ENCODE measurements at places on chromosomes 11 and 22.

DNA sequence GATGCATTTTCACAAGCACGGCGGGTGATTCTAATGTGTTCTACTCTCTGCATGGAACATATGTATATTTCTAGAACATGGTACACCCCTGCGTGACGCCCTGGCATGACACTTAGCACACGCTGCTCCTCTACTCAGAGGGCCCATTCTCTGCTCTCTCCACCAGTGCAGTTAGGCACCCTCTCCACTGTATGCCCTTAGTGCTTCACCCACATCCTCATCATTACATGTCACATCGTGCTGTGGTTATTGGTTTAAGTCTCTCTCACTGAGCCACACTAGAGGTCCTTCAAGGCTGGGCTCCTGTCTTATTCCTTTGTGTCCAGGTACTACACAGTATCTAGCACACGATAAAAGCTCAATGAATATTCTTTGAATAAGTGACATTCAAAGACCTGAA, 16.7 kb downstream of the TMPRSS13 start:
- no peak for DNase-seq

DNA sequence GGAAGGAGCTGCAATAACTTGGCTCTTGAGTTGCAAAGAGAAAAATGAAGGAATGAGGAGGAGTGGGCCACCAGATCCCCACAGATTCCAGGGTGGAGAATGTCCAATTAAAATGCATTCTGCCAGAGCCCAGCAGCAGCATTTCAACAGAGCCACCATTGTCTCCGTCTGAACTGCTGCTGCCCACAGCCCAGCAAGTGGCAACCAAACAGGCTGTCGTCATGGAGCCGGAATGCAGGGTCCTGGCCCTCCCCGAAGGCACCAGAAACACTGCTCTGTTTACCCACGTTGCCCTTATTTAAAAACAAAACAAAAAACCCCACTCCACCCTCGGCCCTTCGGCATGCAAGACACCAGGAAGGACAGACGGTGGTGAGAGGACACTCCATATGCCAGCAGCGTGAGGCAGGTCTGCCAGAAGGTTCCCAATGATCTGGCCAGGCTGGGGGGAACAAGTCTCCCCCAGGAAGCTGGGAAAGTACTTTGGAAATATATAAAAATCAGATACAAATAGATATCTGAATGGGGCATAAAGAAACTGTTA, 32.5 kb downstream of the PLEKHA7 start:
- DNase-seq: no peak

DNA sequence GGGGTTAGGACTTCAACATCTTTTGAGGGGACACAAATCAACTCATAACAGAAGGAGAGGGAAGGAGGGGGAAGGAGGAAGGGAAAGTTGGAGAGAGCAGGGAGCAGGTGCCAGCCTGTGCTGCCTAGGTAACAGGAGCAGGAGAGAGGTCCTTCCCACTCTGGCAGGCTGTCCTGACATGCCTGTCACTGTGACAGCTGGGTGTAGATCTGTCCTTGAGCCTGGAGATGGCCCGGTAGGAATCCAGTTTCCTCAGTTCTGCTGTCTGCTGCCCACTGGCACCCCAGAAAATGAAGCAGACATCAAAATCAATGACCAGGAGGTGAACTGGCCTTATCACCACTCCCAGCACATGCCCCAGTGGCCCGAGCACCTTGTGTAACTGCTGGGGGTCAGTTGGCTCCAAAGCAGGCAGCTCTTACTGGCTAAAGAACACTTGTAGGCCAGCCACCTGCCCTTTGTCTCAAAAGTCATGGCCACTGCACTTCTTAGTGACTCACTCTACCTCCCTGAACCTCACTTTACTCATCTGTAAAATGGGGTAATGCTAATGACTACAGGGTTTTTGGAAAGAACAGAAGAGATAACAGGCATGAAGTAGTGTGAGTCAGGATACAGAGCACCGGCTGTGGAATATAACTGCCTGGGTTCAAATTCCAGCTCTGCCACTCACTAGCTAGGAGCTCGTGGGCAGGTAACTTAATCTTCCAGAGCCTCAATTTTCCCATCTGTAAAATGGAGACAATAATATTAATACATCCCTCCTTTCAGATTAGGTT, 8.0 kb upstream of the TSPAN18 start:
- DNase-seq: no peak

DNA sequence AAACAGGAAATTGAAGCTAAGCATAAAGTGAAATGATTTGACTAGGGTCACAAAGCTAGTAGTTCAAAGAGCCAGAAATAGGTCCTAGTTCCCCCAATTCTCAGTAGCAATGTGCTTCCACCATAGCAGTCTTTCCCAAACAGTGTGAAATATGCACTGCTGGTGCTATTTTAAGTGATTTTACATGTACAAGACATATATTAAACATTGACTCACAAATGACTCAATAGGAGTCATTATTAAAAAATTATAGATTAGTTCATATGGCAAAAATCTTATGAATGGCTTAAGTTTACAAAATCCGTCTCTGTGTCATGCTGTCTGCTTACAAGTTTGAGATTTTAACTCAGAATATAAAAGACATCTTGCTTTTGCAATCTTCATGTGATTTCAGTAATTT, 21.4 kb downstream of the KIF18A start:
- no peak for DNase-seq

DNA sequence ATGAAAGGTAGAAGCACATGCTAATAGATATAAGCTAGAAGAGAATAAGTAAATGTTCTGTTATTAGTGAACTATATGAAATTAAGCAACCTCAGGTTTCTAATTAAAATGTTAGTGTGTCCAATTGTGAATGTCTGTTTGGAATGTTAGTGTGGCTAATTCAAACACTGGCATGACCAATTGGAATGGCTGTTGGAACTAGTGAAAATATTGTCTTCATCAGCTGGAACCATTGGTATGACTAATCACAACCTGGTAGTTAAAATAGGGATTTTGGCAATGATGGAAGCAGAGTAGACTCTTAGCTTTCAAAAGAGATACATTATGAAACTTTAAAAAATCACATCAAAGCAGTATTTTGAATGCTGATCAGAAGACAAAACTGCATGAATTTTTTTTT, 66.8 kb downstream of the CYB5R2 start:
- no peak for DNase-seq

DNA sequence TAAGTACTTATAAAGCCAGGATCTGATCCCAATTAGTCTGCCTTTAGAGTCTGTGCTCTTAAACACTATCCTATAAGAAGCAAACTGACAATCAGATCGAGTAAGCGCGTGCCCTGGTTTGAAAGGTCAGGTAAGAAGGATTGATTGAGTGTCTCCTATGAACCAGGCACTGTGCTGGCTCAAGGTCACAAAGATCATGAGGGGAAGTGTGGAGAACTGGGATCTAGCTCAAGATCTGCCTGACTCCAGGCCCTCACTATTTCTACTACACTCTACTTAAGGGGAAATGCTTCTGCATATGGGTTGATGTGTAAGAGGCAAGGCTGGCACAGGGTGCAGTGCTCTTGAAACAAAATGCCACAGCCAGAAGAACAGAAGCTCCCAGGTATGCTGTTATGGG, 77.0 kb downstream of the ME3 start:
- DNase-seq: no peak

DNA sequence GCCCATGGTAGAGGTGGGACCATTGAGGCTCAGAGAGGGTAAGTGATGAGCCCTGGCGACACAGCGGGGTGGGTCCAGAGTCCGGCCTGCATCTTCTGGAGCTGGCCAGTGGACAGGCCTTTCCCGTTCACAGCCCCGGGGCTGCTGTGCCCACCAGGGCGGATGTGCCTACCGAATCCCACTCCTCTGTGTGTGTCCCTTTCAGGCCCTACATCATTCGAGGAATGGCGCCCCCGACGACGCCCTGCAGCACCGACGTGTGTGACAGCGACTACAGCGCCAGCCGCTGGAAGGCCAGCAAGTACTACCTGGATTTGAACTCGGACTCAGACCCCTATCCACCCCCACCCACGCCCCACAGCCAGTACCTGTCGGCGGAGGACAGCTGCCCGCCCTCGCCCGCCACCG, 11.9 kb upstream of the PPP6R3 start:
- DNase-seq: no peak

DNA sequence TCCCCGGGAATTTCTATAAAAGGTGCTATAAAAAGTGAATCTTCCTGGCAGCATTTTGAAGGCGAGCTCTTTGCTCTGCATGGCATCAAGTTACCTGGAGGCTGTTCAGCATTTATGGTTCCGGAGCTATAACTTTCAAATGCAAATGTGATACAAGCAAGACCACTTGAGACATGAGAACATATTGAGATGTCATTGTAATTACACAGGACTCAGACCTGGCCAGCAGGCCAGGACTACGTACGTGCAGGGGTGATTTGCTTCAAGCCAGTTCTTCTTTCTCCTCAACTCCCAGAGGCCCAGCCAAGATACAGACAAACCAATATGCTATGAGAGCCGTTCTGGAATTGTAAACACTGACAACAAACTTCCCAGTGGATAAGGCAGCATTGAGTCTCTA, 227.4 kb upstream of the FAT3 start:
- DNase-seq: no peak

- DNase-seq: no peak
Observed at GRCh38 chr11:8325591-8326304, 62.1 kb upstream of the LMO1 start.

GRCh38 chr11:103537904-103538502, 428.8 kb downstream of the DYNC2H1 start:
- DNase-seq: peak; percentile 59

- no peak for DNase-seq
Observed at GRCh38 chr22:26566994-26567393, 22.9 kb downstream of the TPST2 start.

GRCh38 chr11:119935349-119935925, 202.5 kb downstream of the TRIM29 start:
- DNase-seq: no peak

GRCh38 chr22:32700191-32700882, 101.2 kb upstream of the TIMP3 start:
- DNase-seq: no peak

- DNase-seq: peak; percentile 15
Observed at GRCh38 chr11:64444838-64445441, 86.0 kb downstream of the RPS6KA4 start.

DNA sequence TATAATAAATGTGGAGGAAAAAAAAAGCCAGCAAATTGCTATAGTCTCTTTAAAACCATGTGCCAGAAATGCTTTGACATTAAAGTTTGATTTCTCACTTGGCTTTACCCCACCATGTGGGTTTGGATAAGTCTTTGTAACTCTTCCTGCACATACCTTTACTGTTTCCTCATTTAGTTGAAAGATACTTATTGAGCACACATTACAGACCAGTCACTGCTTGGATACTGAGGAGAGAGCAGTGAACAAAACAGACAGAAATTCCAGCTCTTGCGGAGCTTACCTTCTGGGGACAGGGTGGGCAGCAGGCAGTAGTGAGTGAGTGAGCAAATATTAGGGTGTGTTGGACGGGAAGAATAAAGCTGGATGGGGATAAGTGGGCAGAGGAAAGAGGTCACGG, 13.7 kb downstream of the PACS1 start:
- DNase-seq: no peak

- DNase-seq: peak; percentile 97
Observed at GRCh38 chr11:69080257-69080995, 31.7 kb downstream of the TPCN2 start.

DNA sequence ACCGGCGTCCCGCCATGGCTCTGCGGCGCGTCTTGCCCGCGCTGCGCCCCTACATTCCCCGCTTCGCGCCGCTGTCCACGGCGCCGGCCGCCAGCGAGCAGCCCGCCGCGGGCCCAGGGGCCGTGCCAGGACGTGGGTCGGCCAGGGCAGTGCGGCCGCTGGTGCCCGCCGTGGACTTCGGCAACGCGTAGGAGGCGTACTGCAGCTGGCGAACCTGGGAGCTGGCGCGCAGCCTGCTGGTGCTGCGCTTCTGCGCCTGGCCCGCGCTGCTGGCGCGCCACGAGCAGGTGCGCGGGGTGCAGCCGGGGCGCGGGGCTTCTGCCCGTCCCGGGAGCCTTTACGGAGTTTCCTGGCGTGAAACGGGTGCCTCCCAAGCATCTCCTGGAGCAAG, 20.1 kb downstream of the DGCR6L start:
- no peak for DNase-seq

DNA sequence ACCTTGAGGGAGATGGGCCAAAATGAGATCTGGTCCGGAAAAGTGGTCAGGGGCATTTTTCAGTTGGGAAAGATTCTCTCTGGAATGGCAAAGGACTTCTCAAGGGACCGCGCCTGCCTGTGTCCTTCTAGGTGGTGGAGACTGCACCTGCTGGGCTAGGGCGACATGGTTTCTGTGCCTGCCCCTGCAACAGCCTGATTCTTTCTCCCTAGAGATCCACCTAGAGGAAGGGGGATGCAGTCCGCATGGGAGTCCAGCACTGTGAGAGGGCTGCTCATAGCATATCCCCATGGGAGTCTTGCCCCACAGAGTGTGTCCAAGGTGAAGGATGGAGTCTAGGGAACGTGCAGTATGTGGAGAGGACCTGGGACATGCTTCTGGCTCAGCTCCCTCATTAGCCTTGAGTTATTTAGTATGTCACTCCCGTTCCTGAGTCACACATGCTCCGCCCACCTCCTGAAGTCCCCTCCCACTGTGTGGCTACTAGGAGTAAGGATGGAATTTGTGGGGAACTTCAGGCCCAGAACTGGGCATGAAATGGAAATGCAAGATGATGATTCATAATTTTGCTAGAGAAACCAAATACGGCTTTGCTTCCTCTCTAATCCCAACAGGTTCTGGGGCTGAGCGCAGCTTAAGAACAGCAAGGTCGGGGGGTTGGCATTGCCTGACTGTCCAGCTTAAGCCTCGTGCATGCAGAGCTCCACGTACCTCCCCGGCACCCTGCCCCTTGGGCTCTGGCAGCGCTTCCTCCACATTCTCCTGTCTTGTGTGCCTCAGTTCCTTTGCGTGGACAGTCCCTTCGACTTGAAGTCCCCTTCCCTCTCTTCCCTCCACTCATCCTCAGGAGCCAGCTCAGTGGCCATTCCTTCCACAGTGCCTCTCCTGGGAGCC, 35.0 kb downstream of the GRIK4 start:
- DNase-seq: peak; percentile 39

DNA sequence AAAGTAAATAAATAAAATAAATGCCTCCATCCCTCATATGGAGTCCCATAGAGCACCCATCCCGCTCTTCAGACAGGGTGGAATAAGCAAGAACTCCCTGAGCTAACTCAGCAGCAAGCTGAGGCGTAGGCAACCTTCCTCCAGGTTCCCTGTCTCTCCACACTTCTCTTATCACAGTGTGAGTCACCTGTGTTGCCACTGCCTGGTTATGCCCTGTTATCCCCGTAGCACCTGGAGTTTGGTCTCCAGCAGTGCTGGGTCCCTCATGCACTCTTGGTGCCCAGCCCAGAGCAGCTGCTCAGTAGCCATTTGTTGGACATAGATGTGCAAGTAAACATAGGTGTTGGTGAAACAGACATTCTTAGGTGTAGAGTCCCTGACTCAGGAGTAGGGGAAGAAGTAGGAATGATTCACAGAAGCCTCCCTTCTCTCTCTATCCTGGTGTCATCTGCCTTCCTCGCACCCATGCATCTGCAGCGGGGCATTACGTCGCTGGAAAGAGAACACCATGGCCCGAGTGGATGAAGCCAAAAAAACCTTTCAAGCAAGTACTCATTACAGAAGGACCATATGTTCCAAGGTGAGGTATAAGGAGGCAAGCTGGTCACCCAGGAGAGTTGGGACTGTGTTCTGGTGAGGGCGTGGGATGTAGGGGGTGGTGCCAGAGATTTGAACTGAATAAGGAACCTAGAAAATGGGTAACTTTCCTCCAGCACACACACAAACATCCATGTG, 56.0 kb downstream of the PISD start:
- no peak for DNase-seq
